ENCODE measurements at places on chromosomes 7 and 10.

DNA sequence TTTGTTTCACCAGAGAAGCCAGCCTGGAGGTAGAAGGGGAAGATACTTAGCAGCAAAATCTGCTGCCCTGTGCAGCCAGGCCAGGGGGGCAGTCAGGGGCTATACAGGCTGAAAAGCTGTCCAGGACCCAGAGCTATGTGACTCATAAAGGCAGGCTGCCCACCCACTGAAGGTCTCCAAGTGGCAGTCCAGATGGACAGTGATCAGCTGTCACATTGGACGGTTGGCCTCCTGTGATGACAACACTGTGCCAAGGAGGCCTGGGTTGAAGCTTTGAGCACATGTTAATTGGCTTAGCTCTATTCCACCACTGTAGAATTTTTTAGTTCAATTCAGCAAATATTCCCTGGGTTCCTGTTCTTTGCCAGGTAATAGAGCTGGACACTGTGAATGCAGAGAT lies 577.3 kb upstream of the GALNT17 start:
- no peak for DNase-seq

DNA sequence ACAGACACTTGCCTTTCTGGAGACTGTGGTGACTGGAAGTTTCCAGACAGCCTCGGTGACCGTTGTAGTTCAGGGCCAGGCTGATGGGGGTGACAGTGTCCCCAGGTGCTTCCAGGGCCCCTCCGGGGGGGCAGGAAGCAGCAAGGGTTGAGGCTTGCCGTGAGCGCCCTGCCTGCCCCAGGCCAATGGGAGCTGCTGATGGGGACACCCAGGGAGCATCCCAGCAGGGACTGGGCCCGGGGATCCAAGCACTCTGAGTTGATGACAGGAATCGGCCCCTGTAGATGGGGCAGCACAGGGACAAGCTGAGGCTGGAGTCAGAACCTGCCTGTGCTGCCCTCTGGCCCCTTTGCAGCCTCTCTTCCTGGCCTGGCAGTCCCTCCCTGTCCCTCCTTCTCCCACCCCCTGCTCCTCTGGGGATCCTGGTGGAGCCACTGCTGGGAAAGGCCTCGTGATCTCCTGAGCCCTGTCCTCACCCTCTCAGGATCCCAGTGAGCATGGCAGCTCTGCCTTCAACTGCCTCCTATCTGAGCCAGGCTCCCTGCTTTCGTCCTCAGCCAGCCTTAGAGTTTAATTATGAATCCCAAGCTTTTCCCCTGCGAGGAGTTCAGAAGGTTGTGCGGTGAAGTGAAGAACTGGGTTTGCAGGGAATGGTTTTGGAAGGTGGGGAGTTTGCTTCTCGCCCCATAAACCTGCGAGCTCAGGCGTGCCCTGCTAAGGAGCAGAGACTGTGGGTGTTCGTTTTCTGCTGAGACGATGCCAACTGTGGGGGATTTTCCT lies 84.7 kb downstream of the ADCY1 start:
- no peak for DNase-seq

DNA sequence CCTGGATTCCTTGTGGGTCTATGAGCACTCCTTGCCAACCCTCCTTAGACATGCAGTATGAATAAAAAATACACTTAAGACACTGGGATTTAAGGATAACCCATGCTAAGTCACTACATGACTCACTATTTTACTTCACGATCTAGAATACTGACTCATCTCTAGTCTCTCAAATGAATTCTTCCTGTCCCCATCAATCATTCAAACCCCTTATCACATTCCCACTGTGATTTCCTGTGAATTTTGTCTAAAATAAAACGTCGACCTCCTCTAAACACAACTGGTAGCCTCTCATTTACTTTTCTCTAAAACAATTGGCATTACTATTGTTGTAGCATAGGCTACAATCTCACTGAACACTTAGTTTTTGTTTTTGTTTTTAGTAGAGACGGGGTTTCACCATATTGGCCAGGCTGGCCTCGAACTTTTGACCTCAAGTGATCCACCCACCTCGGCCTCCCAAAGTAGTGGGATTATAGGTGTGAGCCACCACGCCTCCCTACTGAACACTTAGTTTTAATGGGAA lies 3.9 kb upstream of the IQUB start:
- DNase-seq = no peak

- no peak for DNase-seq
Measured at GRCh38 chr7:117137868-117138267, 184.6 kb downstream of the ST7 start.

- DNase-seq = no peak
Measured at GRCh38 chr7:36474283-36475010, 84.8 kb downstream of the ANLN start.

GRCh38 chr10:83373671-83374070 lies 765.6 kb upstream of the GHITM start:
- DNase-seq = no peak

- DNase-seq = no peak
Measured at GRCh38 chr10:103854265-103854685, 1.1 kb downstream of the SH3PXD2A start.

- DNase-seq = no peak
Measured at GRCh38 chr10:67112765-67113164, 186.9 kb downstream of the LRRTM3 start.

DNA sequence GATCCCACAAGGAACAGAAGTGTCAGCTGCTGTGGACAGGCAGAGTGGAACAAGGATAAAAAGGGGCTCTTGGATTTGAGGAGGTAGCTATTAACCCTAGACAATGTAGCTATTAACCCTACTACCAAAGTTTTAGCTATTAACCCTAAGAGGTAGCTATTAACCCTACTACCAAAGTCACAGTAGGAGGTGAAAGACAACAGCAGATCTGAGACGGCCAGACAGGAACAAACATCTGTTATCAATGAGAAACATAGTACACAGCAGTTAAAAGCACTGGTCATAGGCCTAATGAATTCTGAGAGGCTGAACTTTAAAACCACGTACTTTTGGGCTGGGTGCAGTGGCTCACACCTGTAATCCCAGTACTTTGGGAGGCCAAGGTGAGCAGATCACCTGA lies 11.9 kb downstream of the ERCC6 start:
- no peak for DNase-seq

- DNase-seq = no peak
Measured at GRCh38 chr10:60978287-60979115, 34.5 kb upstream of the RHOBTB1 start.

GRCh38 chr7:39168403-39169098 lies 190.8 kb downstream of the POU6F2 start:
- DNase-seq = no peak

DNA sequence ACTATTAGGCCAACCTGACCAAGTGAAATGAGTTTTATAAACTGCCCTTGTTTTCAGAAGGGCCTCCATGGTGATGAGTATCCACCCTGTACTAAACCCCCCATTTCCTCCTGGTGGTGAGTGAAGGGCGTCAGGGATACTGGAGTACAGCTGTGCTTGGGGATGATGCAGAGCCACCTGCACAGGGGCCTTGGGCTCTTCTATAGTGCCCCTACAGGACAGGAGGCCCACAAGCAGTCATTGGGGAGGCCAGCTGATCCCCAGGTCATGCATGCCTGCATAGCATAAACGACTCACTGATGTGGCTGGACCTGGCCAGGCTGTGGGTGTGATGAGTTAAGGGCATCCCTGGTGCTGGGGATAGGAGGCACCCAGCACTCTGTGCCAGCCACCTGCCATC lies 114.1 kb upstream of the CELF2 start:
- no peak for DNase-seq

Measured in inflammatory macrophage treated with lipopolysaccharide for 4 hours (primary cell).